ENCODE measurements at places on chromosomes 16 and 17.

GRCh38 chr16:19757762-19758595, 39.9 kb downstream of the IQCK start:
- DNase-seq = no peak

GRCh38 chr17:72407336-72407909, 286.6 kb downstream of the SOX9 start:
- DNase-seq = peak; percentile 97

DNA sequence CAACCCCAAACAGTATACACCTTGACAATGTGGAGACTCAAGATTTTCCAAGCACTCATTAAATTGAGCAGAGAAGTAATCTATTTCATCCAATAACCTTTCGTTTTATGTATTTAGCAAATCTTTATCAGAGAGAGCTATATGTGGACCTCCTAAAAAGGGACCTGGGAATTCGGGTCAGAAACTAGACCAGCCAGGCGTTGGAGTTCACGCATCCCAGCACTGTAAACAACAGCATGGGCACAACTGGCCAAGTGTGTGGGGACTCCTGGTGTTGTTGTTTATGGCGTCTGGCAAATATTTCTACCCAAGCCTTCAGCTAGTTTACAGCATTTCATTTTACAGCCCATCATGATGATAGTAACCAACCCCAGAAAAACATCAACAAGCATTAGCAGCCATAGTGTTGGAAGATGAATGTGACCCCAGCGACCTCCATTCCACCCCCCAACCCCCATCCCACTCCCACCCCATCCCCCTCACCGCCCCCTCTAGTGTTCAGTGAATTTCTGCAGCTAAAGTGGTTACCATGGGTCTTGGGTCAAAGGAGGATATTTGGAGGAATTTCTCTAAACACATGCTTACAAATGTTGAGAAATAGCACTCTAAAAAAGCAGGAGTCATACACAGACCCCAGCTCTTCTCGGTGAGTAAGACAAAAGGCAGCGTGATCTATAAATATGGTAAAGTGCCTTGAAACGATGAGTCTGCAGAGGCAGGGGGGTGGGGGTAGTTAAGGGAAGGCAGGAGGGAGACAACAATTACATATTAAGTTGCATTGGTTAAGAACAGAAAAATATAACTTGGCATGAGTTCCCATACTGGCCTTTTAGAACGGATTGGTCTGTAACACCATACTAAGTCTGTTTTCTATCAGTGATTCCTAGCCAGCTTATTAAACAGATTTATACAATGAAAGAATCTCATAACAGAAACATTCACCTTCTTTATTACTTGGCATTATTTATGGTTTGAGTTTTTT, 91.4 kb upstream of the TBX2 start:
- DNase-seq = peak; percentile 98

DNA sequence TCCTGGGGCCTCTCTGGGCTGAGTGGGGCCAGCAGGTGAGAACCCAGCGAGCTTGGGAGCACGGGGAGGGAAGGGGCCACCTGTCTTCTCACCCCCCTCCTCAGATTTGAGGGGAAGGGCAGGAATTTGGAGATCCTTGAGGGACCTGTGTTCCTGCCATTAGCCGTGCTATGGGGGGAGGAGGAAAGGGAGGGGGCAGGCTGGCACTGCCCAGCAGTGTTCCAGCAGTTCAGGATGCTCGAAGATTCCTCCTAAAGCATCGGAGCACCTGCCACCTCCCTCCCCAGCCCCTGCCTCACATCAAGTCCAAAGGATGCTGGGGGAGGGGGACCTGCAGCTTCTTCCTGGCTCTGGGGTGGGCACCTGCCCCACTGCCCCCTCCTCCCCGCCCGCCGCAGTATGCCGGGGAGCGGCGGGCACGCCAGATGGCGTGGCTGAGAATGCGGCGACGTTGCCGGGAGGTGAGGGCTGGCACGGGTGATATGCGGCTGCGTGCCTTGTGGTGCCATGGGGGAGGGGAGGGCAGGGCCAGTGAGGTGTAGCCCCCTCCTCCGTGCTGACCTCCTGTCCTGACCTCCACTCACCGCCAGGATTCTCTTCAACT, 4.7 kb upstream of the NEUROD2 start:
- no peak for DNase-seq

- no peak for DNase-seq
Observed at GRCh38 chr16:72609933-72610332, 438.0 kb upstream of the PMFBP1 start.

DNA sequence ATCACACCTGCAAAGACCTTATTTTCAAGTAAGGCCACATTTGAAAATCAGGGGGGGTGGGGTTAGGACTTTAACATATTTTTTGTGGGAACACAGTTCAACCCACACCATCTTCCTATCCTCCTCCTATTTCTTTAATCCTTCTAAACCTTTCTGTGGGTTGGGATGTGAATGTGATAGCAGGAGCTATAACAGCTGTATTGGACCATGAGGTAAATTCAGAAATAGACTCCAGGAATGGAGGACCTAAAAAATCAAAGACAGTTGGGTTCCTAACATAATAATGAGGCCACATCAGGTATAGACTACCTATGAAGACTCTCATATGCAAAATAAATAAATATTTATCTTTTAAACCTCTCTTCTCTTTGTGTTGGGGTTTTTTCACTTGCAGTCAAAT, 451.4 kb downstream of the XYLT1 start:
- DNase-seq = no peak

GRCh38 chr17:61755078-61755477, 108.2 kb downstream of the BRIP1 start:
- DNase-seq = no peak

- no peak for DNase-seq
Observed at GRCh38 chr16:521381-522210, 5.9 kb upstream of the CAPN15 start.

DNA sequence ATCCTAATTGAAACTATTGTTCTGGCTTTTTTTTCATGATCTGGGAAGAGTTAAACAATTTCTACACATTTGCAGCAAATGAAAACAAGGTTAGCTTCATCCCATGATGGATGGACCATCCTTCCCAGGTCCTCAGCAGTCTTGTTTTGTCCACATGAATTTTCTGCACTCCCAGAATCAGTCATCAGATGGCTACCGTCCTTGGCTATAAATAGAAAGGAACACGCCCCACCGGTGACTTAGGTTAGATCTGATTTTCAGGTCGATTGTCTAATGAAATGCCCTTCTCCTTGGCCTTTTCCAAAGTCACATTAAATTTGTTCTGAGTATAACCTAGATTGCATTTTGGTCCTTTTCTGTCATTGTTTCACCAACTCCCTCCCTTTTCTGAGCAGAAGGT, 41.4 kb upstream of the NOL11 start:
- no peak for DNase-seq

- no peak for DNase-seq
Observed at GRCh38 chr17:36940313-36941264, 3.3 kb downstream of the LHX1 start.
